ENCODE measurements at places on chromosomes 6 and 20.

DNA sequence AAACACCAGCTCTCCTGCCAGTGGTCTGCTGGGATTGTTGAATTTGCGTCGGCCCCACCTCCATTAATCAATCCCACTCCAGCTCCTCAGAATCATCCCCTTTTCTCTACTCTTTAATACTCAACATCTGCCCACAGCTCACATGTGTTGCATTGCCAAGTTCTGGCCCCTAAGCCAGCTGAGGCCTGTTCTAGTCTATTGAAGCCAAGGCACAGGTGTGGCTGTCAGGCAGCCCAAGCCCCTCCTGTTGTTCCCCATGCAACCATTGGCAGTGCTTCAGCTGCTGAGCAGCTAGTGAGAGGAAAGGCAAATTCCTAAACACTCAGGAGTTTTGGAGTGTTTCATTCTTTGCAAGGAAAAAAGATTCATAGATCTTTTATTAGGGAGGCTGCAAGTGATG, 128.0 kb upstream of the NT5E start:
- DNase-seq: no peak

DNA sequence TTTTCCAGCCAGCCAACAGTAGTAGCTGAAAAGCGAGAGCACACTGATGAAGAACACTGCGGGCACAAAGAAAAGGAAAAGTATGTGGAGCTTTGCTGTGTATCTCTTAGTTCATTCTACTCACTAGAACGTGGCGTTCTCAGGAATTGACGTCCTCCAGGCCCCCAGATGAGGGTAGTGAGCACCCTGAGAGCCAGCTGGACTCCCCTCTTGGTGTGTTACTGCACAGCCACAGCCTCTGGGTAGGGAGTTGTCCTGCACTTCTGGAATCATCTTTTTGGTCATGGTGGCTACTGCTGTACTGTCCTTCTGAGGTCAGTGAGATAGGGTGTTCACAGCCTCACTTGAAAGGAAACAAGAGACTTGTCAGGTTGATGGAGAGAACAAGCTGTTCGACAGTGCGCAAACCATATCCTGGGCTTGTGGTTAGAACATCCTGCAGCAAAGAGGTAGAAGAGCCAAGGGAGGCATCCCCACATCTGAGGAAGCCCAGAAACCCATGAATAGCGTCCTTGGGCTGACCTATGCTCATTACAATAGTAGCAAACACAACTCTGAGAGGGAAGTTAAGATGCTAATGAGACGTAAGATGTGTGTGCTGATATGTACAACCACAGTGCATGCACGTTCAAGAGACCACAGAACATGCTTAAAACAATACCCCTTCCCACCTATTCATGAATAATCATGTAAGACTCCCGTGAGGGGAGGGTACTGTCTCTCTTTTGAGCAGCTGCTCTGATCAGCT, 14.6 kb upstream of the HLA-F start:
- DNase-seq: no peak

DNA sequence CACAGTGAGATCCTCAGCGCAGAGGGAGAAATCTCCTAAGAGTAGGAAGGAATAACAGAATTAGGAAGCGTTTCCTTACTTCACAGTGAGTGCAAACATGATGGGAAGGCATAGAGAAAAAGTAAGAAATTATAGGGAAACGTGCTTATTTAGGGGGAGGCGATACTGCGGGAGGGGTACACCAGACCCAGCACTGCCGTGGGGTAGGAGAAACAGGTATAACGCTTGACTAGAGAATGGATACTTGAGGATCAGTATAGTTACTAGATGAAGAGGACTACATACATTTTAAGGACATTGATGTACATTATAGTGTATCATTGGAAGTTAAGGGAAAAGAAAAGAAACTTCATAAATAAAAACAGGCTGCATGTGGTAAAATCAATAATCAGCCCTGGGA, 26.8 kb upstream of the HLA-E start:
- no peak for DNase-seq

DNA sequence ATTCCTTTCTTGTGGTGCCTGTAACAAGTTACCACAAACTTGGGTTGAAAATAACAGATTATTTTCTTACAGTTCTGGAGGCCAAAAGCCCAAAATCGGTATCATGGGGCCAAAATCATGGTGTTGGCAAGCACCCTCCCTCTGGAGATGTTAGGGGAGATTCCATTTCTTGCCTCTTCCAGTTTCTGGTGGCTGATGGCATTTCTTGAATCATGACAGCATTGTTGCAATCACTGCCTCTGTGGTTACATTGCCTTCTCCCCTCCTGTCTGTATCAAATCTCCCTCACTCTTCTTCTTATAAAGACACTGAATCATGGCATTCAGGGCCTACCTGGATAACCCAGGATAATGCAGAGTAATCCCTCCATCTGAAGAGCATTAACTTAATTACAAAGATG, 17.9 kb upstream of the TENT5A start:
- no peak for DNase-seq

- DNase-seq: no peak
Observed at GRCh38 chr6:85498596-85499258, 48.8 kb downstream of the NT5E start.

DNA sequence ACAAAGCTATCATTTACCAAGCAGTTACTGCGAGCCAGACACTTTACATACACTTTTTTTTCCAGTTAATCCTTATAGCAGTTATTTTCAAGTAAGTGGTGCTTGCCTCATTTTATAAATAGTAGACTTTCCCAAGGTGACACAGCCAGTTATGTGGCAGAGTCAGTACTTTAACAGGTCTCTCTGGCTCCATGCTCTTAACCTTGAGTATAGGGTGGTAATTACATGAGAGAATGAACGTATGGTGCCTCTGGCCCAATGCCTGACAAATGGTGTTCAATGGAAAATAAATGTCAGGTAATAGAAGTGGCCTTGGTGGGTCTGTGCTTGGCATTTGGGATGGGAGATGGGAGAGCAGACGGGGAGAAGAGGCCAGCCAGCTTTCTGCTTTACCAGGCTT, 316.3 kb downstream of the SLC35F1 start:
- DNase-seq: no peak

- no peak for DNase-seq
Observed at GRCh38 chr20:44033344-44033743, 118.7 kb downstream of the TOX2 start.

DNA sequence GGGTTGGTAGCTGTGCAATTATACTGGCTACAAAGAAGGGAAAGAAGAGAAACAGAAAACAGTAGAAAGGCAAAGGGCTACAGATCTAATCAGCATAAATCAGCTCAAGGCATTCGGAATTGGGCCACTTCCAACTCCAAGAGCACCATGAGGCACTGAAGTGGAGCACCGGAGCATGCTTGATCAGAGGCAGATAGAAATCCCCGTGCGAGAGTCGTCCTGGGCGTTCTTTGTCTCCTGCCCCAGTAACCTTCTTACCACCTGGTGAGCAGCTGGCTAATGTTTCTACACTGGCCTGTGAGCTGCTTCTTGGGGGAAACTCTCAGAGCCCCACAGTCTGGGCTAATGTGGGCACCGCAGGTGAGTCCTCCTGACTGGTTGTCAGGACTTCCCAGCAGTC, 16.7 kb downstream of the NEDD9 start:
- DNase-seq: no peak

GRCh38 chr6:72595812-72596211, 26.1 kb upstream of the KCNQ5 start:
- DNase-seq: no peak

DNA sequence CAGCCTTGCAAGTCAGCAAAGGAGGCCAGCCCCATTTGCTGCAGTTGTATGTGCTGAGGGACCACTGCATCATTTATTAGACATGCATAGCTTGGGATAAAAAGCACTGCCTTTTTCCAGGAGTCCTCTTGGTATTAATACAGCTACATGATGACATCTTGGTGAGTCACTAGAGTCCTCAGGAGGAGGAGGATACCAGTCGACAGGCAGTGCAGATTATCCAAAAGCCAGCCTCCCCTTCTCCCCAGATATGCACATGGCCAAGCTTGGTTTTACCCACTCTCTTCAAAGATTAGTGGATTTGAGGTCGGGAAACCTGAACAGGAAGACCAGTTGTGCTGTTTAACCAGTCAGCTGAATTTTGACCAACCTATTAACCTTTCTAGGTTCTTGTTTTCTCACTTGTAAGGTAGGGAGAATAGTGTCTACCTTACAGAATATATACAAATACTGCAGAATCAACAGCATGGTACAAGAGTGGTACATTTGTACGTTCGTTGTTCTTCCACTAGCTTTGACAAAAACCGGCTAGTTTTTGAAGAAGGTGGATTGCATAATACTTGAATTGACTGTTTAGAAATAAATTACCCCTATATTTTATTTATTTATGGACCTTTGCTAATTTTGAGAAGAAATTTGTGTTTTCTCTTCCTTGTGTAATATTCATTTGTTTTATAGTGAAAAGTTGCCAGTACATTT, 31.9 kb downstream of the VAPB start:
- no peak for DNase-seq

GRCh38 chr20:14288341-14289330, 48.8 kb downstream of the FLRT3 start:
- no peak for DNase-seq

GRCh38 chr6:20236909-20237600, 24.8 kb upstream of the MBOAT1 start:
- no peak for DNase-seq

DNA sequence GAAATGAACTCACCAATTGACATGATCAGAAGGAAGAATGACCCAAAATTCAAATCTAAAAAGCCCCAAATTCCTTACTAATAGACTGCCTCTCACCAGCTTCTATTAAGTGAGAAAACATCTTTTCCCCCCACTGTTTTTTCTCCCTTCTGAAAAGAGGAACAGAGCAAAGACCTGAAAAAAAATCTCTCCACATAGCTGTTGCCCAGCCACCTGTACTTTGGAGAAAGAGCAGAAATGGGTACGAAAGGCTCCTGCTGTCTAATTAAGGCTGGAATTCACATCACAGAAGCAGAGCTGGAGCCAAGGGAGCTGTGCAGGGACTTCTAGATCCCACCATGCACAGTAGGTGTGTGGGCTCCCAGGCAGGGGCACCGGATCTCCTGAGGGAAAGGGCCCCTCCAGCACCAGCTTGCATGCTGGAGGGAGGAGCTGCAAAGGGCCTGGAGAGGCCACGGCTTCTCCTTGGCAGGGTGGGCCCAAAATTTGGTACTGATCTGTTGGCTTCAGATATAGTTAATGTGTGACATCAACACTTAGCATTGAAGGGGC, 73.2 kb upstream of the DUSP22 start:
- DNase-seq: no peak

- no peak for DNase-seq
Observed at GRCh38 chr6:2575236-2575635, 175.5 kb downstream of the MYLK4 start.

- no peak for DNase-seq
Observed at GRCh38 chr6:85465762-85466161, 15.9 kb downstream of the NT5E start.

- no peak for DNase-seq
Observed at GRCh38 chr20:33915726-33916331, 77.9 kb upstream of the RALY start.

- no peak for DNase-seq
Observed at GRCh38 chr6:3438190-3439167, 18.4 kb downstream of the SLC22A23 start.

- DNase-seq: no peak
Observed at GRCh38 chr6:130034378-130035146, 16.2 kb downstream of the L3MBTL3 start.

- DNase-seq: no peak
Observed at GRCh38 chr20:34977365-34978091, 21.9 kb downstream of the MYH7B start.

DNA sequence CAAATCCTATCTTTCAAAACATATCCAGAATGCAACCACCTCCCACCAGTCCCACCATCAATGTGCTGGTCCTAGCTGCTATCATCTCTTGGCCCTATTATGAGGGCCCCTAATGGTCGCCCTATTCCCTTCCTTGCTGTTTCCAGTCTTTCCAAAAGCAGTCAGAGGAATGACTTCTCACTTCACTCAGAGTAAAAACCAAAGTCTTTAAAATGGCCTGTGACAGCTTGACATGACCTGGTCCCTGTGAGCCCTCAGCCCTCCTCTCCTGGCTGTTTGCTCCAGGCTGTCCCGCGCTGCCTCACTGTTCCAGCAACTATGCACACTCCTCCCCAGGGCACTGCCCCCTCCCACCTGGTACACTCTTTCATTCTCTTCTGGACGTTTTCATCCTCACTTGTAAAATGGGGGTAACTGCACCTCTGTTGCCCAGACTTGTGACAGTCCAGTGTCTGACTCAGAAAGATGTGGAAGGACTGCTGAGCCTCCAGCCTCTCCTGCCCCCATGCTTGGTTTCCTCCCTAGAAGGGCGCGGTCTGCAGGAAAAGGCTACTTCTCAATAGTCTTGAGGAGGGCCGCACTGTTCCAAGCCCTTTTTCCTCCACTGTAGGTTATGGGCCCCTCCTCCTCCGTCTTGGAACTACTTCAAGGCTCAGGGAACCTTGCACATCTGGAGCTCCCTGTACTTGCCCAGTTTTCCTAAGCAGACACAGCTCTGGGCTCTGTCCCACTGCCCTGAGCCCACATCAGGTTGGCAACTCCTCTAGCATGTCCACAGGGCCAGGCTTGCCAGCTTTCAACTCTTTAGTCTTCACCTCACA, 64.7 kb downstream of the MYH7B start:
- DNase-seq: no peak

DNA sequence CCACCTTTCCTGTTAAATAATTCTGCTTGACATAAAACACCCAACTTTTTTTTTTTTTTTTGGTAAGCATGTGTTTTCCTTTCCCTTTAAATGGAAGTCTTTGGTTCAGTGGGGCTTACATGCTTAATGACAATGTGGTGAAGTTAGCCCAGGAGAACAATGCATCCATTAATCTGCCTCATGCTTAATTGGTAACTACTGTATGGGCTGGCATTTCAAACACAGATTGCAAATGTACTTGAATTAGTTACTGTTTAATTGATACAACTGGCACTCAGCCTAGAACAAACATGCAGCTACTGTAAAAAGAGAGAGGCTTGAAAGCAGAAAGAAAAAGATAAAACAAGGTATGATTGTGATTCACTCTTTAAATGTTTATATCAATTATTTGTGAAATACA, 483.6 kb upstream of the NOX3 start:
- no peak for DNase-seq

DNA sequence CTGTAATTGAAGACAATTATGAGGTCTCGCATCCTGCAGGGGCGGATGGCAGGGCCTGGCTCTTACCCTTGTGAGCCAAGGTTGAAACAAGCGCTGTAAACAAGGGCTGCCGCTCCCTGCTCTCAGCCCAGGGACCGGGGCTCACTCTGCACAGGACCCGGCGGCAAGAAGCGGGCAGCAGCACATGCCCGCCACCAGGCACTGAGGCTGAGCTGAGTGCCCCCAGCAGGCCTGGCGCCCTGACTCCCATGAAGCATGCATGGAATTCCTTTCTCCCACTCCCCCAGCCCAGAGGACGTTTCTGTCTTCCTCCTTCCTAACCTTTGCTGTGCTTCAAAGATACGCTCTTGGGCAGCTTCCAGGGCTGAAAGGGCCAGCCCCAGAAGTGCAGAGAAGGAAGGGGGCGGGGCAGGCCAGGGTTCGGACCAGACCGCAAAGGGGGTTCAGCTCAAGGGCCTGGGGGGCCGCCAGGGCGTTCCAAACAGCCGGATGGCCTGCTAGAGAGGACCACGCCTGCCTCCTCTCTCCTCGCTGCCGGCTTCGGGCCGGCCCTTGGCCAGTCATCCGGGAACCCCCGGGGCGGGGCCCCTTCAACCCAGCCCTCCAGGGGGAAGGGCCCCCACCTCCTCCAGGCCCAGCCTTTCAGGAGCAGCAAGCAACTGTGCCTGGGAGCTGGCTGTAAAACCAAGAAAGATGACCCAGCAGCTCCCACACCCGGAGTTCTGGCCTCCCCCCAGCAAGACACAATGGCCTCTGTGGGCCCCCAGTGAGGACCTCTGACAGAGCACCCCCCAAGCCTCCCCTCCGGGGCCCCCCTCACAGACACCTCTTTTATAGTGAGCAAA, 109.9 kb downstream of the NOL4L start:
- DNase-seq: no peak

- DNase-seq: no peak
Observed at GRCh38 chr6:13916230-13916944, 8.4 kb upstream of the RNF182 start.

All from esophagus squamous epithelium (tissue), 5 donors.